CD8-positive, alpha-beta T cell (primary cell): ENCODE measurements at places on chromosomes 1 and 21.
A peak's percentile ranks its signal among the peaks of the same experiment; 100 is the strongest.

GRCh38 chr1:1000357-1001056, 610 bp upstream of the HES4 start:
- DNase-seq = peak; percentile 55

DNA sequence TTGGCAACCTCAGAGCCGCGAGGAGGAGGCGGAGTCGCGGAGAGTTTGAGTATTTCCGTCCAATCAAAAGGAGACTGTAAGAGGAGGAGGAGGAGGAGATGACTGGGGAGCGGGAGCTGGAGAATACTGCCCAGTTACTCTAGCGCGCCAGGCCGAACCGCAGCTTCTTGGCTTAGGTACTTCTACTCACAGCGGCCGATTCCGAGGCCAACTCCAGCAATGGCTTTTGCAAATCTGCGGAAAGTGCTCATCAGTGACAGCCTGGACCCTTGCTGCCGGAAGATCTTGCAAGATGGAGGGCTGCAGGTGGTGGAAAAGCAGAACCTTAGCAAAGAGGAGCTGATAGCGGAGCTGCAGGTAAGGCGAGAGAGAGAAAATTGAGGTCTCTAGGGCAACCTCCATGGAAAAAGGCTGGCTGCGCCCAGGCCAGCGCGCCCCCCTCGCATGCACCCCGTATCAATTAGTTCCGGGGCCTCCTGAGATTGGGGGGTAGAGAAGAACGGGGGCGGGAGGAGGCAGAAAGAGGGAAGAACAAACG, at the start of gene PHGDH:
TSS of gene PHGDH (plus strand) at position 131 of the 538 bp plus-strand sequence. CDS start at position 220, 89 bp downstream.
- peak; percentile 39 for DNase-seq

DNA sequence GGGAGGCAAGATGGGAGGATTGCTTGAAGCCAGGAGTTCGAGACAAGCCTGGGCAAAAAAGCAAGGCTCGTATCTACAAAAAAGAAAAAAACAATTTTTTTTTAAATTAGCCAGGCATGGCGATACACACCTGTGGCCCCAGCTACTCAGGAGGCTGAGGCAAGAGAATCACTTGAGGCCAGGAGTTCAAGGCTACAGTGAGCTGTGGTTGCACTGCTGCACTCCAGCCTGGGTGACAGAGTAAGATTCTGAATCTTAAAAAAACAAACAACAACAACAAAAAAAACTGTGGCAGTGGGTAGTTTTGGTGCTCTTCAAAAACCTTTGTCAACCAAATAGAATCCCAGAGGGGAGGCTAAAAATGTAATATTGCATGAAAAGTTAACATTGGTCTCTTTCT, 734 bp downstream of the PTPN22 start:
- peak; percentile 29 for DNase-seq

DNA sequence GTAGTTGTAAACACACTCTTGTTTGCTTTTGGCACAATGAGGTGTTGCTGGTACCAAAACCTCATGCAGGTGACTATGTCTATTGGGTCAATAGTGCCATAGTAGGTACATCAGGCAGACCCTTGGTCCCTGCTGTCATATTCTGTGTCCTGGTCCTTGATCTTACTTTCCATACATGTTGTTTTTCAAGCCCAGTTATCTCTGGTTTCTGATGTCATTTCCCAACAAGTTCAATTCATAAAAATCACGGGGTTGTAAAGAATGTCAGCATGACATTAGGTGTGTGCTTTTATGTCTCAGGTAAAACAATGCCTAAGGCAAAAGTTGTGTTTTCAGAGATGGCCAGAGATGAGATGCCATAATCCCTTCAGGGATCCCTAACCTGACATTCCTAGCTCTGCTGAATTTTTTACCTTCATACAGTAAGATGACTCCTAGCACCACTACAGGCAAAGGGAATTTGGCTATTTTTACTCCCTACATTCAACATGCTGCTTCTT, 390.3 kb upstream of the PKN2 start:
- no peak for DNase-seq

DNA sequence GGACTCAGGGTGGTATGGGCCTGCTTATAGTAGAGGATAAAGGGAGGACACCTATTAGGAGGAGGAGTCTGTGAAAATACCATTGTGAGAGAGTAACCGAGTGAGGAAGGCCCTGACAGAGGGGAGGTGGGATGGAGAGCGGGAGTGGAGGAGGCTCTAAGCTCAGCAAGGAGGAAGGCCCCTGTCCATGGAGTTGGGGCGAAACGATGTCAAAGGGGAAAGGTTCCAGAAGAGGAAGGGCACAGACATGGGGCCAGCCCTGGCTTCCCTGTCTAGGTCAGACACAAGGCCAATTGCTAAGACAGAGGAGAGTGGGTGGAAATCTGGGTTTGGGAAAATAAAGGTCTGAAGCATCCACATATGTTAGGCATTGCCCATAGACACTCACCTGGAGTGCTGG, 44.2 kb downstream of the ELK4 start:
- no peak for DNase-seq

DNA sequence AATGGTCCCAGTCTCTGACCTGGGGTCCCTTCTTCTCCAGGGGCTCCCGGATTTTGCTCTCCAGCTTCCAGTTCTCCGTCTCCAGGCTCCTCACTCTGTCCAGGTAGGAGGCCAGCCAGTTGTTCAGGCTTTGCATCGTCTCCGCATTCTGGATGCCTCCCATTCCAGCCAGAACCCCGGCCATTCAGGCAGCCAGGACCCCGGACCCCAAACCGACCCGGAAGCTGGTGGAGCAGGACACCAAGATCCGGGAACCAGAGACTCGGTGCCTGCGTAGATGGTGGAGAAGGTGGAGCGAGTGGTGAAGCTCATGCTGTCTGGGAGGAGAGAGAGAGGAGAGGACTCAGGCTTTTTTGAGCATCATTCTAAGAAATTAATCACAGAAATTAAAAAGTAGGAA, 572.4 kb upstream of the NCAM2 start:
- DNase-seq = no peak

DNA sequence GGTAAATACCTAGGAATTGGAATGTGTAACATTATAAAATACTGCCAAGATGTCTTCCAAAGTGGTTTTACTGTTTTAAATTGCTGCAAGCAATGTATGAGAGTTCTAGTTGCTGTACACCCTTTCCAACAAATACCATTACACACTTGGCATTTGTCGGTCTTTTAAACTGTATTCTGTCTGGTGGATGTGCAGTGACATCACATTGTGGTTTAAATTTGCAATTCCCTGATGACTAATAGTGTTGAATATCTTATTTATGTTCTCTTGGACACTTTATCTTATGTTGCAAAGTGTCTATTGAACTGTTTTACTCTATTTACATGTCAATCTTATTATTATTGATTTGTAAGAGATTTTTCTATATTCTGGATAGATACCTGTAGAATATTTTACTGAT, 561.2 kb upstream of the B3GALT2 start:
- no peak for DNase-seq

DNA sequence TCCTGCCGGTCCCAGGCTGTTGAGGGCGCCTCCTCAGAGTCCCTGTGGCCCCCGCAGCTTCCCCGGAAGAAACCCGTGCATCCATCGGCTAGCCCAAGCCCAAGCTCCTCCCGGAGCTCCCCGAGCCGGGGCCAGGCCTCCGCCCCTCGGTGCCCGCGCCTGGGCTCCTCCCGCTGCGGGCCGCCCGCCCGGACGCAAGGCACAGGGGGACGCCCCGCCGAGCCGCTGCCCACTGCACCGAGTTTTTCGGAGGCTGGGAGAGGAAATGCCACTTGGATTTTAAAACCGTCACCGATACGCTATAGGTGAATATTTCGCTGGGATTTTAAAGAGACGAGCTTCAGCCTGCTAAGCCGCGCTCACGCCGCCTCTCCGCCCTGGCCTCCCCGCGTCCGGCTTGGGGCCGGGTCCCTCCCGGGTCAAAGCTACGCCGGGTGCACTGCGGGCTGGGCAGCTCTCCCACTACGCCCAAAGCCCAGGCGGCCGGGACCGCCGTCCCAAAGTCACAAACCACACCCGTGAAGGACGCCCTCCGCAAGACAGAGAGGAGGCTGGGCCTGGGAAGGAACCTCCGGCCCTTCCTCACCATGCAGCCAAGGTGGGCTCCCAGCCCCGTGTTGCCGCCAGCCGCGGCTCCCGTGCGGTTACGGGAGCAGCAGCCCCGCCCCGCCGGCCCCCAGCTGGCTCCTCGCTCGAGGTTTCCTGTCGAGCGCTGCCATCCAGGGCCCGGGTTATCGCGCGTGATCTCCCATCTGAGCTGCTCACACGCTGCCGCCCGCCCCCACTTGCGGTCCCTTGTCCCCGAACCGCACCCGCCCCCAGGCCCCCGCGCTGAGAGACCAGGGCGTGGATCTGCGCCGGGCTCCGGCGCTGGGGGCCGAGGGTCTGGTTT, 63.2 kb downstream of the CD247 start:
- DNase-seq = peak; percentile 80

DNA sequence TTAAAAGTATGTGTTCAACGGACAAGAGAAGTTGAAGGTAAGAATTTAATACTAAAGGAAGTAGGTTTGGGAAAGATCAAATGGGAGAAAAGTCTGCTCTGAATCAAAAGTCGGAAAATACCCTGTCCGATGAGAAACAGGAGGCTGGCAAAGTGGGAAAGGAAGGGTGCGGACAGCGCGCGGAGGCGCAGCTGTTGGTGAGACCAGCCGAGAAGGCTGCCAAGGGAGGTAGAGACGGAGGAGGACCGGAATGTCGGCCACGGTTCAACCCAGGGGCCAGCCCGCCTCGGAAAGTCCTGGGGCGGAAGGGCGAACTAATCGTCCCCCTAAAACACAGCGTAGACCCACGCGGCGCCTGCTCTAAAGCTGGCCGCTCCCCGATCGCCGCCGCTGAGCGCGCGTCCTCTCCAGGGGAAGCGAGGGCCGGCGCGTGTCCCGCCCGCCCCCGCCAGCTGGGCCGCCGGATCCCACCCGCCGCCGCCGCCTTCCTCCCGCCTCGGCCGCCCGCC, 639 bp upstream of the SPATA1 start:
- no peak for DNase-seq

DNA sequence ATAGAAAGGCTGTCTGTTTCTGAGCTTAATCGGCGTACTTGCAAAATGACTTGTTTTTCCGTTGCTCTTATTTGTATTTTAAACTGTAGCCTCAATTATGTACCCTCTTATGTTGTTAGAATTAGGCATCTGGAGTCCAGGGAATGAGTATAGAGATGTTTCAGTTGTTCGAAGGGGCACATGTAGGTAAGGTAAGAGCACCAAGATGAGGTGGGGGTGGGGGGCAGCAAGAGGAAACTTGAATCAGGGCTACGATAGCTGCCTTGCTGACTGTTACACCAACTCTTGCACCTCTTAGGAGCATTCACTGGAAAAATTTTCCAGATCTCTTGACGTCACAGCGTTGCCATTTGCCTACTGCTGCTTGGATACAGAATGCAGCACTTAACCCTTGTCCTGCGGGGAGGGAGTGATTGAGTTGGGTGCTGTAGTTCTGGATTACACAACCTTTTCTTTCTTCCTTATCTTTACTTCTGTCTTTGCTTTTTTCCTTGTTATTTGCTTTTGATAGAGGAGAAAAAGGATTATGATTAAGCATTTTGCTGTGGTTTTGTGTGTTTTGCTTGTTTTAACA, 3.2 kb downstream of the ATP1B1 start:
- DNase-seq = no peak
